ENCODE measurements at places on chromosomes 6 and 20.
A peak's percentile ranks its signal among the peaks of the same experiment; 100 is the strongest.

GRCh38 chr6:31158863-31159855 is 770 bp downstream of the TCF19 start:
- ATAC-seq = peak; percentile 34

- ATAC-seq = peak; percentile 12
Observed at GRCh38 chr6:134437376-134437775, 119.5 kb upstream of the SGK1 start.

GRCh38 chr20:62424249-62425107 is 2.9 kb downstream of the RBBP8NL start:
- ATAC-seq = no peak

DNA sequence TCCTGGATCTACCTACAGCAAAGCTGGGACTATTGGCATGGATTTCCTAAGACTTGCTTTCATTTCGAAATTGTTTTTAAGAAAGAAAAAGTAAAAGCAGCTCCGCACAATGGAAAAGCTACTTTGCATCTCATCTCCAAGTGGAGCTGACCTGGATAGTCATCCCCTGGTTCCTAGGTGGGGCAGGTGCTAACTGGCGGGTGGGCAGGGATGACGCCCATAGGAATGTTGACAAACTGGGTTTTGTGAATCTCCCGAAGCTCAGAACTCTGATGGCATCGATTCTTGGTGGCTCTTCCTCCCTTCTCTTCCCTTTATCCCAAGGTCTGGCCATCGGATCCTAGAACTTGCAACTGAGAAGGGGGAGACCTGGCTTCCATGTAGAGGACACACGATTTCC is 12.4 kb upstream of the EZR start:
- ATAC-seq = no peak

GRCh38 chr20:29874476-29875202 is 1382.8 kb upstream of the DEFB115 start:
- ATAC-seq = no peak

DNA sequence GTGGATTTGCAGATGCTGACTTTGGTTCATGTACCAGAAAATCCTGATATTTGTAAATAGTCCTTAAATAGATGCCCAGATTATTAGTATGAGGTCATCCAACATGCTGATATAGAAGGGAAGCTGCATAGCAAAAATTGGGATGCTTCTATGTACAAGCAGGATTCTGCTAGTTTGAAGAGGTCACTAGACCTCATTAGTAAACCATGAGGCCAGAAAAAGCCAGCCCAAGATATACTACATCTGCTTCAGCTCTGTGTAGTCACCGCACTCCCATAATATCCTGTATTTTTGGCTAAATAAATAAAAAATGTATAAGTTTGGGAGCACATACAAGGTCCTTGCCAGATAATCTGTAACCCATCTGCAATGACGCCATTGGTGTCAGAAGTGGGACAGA is 13.0 kb downstream of the PTPRT start:
- no peak for ATAC-seq

DNA sequence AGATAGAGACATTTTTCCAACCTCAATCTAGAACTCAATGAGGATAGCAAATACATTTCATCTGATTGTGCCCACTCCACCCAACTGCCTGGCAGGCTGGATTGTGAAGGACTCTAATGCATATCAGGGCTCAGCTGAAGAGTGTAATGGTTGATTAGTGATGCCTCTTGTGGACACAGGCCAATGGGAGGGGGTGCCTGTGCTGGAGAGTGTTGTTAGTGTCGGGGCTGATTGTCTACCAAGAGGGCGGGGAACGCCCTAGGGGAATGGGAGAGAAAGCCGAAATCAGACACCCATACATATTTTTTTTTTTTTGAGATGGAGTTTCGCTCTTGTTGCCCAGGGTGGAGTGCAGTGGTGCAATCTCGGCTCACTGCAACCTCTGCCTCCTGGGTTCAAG is 103.7 kb upstream of the SALL4 start:
- no peak for ATAC-seq

- ATAC-seq = no peak
Observed at GRCh38 chr6:34295721-34296120, 46.9 kb upstream of the SMIM29 start.

- ATAC-seq = no peak
Observed at GRCh38 chr6:16742116-16742515, 19.1 kb downstream of the ATXN1 start.

GRCh38 chr20:58131151-58131550 is 97.3 kb downstream of the ANKRD60 start:
- ATAC-seq = no peak

DNA sequence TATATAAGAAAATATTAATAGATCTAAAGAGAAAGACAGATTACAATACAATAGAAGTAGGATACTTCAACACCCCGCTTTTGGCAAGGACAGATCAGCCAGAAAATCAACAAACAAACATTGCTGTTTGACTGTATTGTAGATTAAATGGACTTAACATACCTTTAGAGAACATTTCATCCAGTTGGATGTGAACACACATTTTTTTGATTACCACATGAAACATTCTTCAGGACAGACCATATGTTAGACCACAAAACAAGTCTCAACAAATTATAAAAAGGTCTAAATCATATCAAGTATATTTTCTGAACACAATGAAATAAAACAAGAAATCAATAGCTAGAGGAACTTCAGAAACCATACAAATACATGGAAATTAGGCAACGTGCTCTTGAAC is 148.2 kb downstream of the TRMT11 start:
- ATAC-seq = no peak

- no peak for ATAC-seq
Observed at GRCh38 chr6:168132531-168133167, 53.6 kb upstream of the FRMD1 start.

DNA sequence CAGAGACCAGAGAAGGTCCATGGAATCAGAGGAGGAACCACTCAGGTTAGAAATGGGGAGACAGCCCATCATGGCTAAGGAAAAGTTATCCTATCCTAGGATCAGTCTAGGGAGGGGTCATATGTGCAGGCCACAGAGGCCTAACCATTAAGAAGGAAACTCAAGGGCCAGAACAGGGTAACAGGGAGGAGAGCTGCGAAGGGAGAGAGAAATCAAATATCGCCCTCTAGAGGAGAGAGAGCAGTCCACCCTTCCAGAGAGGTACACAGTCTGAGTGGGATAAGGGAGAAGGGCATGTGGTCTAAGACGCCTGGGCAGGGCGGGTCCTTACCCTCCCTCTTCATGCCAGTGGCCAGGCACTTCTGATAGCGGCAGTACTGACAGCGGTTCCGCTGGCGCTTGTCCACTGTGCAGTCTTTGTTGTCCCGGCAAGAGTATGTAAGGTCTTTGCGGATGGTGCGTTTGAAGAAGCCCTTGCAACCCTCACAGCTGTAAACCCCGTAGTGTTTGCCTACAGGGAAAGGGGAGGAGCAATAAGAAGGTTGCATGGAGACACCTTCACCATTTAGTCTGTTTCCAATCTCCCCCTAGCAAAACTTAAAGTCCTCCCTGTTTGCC is 2.9 kb downstream of the RXRB start:
- peak; percentile 73 for ATAC-seq

- ATAC-seq = no peak
Observed at GRCh38 chr6:7523922-7524321, 17.5 kb upstream of the DSP start.

GRCh38 chr6:147508042-147508865 is at the start of gene SAMD5:
Gene SAMD5, plus strand, starts transcription at chr6:147508690. Its CDS starts 239 bp downstream, at chr6:147508929.
- peak; percentile 59 for ATAC-seq

- peak; percentile 81 for ATAC-seq
Observed at GRCh38 chr20:31704225-31705119, 18.2 kb downstream of the BCL2L1 start.

GRCh38 chr6:99879431-99879830 is 114.6 kb downstream of the MCHR2 start:
- ATAC-seq = no peak

- no peak for ATAC-seq
Observed at GRCh38 chr6:83601119-83601518, 88.8 kb downstream of the PRSS35 start.

DNA sequence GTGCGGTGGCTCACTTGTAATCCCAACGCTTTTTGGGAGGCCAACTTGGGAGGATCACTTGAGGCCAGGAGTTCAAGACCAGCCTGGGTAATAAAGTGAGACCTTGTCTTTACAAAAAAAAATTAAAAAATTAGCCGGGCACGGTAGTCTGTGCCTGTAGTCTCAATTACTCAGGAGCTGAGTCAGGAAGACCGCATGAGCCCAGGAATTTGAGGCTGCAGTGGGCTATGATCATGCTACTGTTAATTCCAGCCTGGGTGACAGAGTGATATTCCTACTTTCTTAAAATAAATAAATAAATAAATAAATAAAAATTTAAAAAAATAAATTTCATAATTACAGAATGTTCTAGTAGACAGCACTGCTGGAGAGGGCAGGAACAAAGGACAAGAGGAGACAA is 62.4 kb downstream of the DST start:
- ATAC-seq = no peak
